ENCODE measurements at places on chromosomes 3 and 15.

DNA sequence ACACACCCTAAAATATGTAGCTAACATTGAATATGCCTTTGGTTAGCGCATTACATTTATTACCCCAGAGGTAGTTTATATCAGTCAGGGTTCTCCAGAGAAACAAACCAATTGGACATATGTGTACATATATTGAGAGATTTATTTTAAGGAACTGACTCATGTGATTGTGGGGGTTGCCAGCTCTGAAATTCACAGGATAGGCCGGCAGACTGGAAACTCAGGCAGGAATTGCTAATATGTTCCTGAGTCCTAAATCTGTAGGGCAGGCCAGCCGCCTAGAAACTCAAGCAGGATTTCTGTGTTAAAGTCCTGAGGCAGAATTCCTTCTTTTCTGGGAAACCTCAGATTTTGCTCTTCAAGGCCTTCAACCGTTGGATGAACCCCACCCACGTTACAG, 189.7 kb downstream of the CDIN1 start:
- no peak for DNase-seq

GRCh38 chr15:97547381-97547780, 413.1 kb upstream of the ARRDC4 start:
- DNase-seq, result no peak

DNA sequence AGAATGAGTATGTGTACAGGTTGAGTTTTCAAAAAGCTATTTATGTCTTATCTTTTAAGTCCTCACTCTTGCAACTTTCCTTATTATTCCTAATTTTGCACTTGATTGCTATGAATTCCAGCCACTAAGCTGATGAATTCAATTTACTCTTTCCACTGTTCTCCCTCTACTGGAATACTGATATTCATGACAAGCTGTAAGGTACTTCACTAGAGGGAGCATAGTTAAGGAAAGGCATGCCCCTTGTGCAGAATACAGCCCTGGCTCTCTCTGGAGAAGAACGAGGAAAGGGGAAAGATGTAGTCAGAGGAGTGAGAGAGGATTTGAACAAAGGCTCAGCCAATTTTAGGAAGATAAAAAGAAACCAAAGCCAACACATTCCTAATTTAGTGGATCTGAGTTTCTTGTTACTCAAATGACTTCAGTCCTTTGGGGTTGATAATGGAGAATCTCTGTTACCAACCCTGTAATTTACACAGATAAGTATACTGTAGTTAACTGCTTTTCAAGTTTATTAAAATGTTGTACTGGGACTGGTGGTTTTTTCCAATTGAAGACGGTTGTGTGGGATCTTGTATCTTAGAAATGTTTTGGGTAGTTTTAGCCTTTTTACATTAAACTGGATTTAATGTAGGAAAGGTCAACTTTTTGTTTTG, 4.0 kb downstream of the SCAANT1 start:
- peak; percentile 10 for DNase-seq

DNA sequence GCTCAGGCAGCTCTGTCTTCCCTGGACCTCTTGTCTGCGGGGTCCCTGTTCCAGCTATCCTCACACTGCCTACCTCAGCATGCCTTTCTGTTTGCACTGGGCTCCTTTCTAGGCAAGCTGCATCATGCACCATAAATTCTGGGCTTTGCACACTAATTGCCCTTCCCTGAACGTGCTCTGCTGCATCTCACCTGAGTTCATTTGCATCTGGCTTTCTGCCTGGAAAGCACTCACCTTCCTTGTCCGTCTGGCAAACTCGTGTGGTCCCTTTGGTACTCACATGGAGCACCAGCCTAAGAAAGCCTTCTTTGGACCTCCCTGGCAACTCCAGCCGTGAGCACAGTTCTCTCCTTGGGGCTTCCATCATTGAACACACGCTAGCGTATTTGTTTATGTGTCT, 365.6 kb downstream of the SV2B start:
- DNase-seq, result no peak

DNA sequence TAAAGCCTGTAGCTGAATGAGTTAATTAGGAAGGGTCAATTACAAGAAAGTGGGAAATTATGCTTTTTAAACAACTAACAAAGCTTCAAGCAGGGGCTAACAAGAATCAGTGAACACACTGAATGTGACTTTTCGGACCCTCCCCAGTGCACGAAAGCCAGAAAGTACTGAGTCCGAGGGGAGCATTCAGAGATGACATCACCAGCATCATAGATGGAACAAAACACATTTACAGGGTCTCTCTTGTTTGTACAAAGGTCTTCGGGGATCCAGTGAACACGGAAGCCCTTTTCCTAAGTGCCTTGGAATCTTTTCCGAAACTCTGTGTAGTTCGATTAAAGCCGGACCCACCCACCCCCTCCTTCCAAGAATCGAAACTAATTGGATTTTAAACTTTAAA, 829 bp downstream of the DCP1A start:
- DNase-seq, result peak; percentile 13

- no peak for DNase-seq
Observed at GRCh38 chr15:50377867-50378751, 23.1 kb upstream of the GABPB1 start.

- no peak for DNase-seq
Observed at GRCh38 chr3:128240232-128240631, 87.0 kb downstream of the EEFSEC start.

GRCh38 chr3:23760325-23760724, 45.4 kb upstream of the UBE2E1 start:
- DNase-seq, result no peak

DNA sequence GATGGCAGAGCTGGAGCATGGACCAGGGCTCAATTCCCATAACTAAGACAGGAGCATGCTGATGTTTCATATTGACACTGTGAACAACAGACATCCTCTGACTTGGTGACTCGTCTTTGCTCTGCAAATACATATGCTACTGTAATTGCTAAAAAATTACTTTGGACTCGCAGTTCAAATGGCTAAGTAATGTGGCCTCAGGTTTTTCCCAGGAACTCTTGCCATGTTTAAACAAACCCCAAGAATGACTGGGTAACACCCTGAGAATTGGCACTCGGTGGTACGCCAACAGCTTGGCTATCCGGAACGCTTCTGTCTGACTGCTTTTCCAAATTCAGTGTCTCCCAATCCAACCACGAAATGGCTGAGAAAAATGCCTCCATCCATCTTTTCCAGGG, 456.7 kb upstream of the THBS1 start:
- DNase-seq, result no peak

Measured in myocyte (in vitro differentiated cells).